ENCODE measurements at places on chromosomes 5 and 9.

- DNase-seq: no peak
Observed at GRCh38 chr5:2898661-2899060, 147.2 kb upstream of the IRX2 start.

DNA sequence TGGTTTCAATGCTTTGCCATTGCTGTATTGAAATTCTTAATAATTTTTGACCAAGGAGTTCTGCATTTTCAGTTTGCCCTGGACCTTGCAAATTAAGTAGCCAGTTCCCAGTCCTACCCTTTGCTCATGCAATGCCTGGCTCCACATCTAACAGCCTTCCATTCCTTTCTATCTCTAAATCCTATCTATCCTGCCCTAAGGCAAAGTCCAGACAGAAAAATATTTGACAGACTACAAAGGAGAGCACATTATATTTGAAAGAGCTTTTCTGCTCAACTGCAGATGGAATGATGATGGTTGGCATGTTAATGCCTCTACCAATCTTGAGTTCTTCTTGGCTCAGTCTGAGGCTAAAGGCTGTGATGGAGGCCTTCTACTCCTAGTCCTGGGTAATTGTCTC is 15.5 kb downstream of the SLC22A4 start:
- DNase-seq: no peak

DNA sequence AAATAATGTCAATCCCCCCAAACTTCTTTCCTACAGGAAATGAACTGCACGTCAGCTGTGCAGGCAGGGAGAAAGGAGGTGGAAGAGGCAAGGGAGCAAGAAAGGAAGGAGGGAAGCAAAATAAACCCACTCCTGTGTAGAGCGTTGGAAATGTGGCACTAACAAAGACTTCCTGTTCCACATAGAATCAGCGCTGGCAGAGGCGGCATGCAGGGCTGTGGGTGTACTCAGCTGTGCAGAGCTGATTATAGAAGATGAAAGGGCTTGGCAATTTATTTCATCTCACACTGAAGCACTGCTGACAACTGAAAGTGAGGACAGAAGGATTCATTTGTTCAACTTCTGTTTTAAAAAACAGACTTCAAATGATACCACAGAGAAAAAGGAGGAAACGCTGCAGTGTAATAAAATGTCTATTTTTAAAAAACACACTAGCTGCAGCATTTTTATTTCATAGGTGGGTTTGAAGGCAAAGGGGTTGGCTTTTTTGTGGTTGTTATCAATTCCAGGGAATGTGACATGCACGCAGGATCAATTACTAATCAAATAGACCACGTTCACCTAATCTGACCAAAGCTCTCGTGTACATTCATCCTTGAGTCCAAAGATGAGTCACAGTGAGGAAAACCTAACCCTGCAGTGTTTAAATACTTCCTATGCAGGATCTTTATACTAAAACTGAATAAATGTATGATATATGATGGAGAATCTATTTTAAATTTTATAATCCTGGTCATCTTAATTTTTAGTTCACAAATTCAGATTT is 583.5 kb downstream of the ZNF608 start:
- DNase-seq: no peak

GRCh38 chr9:19429595-19429994 is 20.8 kb downstream of the ACER2 start:
- DNase-seq: no peak

GRCh38 chr5:131263648-131264450 is at the start of gene CDC42SE2:
TSS of gene CDC42SE2 (plus strand) at chr5:131264053. CDS start at chr5:131359494, 95,441 bp downstream.
- peak; percentile 86 for DNase-seq

DNA sequence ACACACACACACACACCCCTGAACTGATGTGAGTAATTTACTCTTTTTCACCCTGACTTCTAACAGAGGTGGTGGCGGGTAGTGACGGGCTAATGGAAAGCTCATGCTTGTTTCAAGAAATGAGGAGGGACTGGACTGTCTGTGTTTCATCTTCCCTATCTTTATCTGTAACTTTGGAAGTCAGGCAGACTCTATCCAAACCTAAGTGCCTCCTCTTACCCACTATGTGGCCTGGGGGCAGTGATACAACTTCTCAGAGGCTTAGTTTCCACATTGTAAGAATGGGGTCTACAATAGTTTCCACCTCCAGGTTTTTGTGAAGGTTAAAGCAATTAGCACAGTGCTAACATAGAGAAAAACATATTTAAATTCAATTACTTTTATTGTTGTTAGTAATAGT is 5.9 kb upstream of the TRPM3 start:
- DNase-seq: no peak

GRCh38 chr9:1939926-1940368 is 75.2 kb upstream of the SMARCA2 start:
- DNase-seq: no peak

DNA sequence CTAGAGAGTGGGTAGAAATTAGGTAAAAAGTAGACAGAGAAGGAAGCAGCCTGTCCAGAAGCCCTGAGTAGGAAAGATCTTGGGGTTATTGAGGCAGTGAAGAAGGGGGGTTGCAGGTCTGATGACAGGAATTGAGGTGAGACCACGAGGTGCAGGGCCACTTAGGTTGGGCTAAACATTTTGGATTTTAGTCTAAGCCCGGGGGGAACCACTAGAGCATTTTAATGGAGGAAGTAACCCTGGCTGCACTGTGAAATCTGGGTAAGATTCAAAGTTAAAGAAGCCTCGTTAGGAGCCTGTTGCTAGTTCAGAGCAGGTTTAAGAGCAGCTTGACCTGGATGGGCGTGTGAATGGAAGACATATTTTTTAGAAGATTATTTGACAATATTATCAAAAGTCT is 38.3 kb downstream of the MAP3K1 start:
- DNase-seq: no peak

- DNase-seq: no peak
Observed at GRCh38 chr5:132471944-132472343, 18.6 kb downstream of the IRF1 start.

DNA sequence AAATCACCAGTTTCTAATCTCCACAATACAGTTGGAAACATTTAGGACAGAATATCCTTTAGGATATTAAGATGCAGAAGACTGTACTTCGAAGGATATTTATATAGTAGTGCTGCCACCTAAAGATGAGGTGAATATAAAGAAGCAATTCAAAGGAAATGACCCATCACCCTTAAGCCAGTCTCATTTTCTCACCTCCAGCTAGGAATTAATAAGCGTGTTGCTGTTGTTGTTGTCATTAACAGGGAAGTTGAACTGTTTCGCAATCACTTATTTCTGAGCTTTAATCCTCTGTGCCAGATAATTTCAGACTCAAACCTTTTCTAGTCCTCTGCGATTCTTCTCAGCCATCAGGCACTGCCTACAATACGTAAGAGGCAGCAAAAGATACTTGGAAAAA is 7.8 kb upstream of the PURA start:
- DNase-seq: no peak

- DNase-seq: no peak
Observed at GRCh38 chr5:64811050-64811640, 42.4 kb downstream of the CWC27 start.

GRCh38 chr5:40356248-40356647 is 323.5 kb upstream of the PTGER4 start:
- no peak for DNase-seq

- no peak for DNase-seq
Observed at GRCh38 chr5:151005950-151006576, 14.3 kb upstream of the GPX3 start.

- no peak for DNase-seq
Observed at GRCh38 chr5:9063615-9064245, 482.1 kb downstream of the SEMA5A start.

DNA sequence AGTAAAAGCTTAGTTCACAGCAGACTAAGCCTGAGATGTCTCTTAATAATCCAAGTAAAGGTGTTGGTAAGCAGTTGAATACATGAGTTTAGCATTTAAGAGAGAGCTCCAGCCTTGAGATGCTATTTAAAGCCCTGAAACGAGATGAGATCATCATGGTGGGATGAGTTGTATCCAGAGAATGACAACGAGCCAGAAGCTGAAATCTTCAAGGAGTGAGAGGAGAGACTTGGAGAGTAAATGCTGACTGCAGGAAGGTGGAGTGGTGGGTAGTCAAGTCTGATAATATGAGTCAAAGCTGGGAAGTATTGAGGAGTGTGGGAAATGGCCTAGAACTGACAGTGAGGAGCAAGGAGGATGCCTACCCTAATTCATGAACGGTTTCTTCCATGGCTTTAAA is 53.7 kb downstream of the PLAC8L1 start:
- DNase-seq: no peak

DNA sequence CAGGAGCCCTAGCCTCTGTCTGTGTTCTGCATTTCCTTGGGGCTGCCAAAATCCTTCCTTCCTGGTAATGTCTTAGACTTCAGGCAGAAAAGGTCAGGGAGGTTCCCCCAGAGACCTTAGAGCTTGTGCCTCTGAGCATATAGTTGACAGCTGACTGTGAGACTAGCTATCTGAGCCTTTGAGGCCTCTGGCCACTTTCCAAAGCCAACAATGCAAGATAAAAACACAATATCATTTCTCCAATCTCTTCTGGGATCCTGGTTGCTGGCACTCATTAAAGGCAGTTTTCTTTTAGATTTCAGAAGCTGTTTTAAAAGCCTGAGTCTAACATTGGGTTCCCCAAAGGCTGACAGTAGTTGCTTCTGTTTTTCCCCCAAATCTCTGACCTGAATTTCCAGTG is 13.2 kb upstream of the GLRA1 start:
- no peak for DNase-seq

DNA sequence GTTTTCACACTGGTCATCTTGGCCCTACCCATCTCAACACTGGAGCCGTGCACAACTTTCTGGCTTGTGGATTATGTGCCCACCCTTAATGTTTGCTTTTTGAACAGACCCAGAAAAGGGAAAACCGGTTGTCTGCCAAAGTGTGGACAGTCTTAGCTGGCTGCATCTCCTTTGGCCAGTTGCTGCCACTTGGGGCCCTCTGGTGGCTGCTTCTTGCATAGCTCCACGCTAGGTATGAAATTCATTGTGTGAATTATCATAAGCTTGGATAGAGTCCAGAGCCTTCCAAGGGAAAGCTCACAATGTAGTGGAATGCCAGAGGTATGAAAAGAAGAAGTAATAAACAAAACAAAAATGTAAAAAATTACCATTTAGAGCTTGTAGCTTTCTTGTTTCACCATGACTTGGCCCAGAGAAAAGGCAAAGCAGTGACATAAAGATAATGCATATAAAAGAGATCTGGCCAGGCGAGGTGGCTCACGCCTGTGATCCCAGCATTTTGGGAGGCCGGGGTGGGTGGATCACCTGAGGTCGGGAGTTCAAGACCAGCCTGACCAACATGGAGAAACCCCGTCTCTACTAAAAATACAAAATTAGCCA is 12.5 kb upstream of the SLC36A3 start:
- DNase-seq: peak; percentile 60

GRCh38 chr5:174832025-174832424 is 107.6 kb downstream of the MSX2 start:
- no peak for DNase-seq

DNA sequence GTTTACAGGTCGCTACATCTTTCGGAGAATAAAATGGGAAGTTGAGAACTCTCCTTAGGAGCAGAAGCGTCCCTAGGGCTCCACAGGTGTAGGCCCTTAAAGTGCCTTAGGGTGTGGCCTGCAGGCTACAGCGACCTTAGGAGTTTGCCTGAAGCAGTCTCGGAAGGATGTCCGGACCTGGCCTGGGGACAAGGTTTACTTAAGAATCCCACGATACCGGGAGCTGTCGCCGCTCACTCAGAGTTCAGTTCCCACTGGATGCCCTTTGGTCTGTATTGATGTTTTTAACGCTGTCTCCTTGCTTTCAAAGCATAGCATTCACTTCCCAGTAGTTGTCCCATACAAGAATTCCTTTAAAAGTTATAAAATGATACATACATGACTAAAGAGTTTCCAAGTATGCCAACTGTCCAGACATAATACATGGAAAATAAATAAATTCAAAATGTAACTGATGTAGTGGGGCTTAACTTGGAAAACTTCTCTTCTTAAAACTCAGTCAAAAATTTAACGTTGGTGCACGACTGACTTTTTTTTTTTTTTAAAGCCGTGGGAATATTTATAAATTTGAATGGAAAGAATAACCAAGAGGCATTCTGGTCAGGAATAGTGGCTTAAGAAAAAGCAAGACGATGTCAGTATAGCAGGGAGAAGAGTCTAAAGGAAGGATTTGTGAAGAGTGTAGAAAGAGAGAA is 848 bp downstream of the RAD50 start:
- DNase-seq: peak; percentile 11

- DNase-seq: no peak
Observed at GRCh38 chr9:129497005-129497812, 123.7 kb downstream of the C9orf50 start.

DNA sequence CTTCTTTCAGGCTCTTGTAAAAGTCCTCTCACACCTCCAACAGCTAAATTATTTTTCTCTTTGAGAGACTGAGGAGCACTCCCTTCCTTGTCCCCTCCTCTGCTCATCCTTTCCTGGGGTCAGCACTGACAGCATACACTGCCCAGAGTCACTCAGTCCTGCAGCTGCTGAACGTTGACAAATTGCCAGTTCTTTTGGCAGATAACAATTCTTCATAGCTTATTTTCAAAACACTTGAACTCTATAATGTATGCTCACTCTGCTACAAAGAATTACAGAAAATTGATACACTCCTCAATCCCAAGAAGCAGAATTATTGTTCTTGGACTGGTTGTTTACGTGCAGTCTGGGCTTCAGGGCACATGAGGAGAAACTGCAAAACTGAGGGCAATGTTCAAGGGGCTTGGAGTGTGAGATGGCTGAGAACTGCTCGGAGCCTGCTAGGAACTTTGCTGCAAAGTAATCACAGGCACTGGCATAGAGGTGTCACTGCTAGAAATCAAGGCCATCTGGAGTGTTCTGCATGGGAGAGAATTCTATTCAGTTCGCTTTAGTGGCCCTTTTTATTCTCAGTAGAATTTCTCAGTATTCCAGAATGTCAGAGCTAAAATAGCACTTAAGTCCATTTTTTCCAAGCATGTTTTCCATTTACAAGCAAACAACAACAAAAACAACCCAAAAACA is 96.4 kb upstream of the SPOCK1 start:
- no peak for DNase-seq

DNA sequence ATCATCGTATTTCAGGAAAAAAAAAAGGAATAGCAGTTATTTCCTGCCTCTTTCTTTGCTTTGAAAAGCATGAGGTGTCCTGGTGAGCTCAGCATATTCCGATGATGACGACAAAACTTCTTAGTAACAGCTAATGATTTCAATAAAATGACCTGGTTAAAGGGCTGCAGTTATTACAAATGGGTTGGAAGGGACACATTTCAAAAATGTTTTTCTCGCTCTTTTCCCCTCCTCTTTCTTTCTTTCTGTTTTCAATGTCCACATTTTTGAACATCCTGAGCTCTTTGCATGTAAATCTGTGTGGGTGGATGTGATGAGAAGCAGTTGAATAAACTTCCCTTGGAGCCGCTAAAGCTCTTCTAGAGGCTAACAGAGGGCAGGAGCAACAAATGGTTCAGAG is 186.8 kb upstream of the SLC27A6 start:
- DNase-seq: no peak

DNA sequence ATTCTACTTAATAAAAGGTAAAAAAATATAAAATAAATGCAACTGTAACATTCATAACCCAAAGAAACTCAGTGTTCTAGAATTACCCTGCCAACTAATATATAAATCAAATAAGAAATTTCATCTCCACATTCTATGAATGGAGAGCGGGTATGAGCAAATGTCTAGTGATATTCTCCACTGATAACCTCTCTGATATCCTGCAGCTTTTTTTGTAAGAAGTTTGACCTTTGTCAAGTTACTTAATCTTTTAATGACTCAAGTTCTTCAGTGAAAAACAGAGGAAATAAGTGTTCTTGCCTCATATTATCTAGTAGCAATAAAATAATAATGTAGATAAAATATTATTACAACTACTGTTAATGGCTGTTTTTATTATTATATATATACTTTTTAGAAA is 1275.6 kb upstream of the CDH9 start:
- DNase-seq: no peak

- no peak for DNase-seq
Observed at GRCh38 chr5:109739741-109740728, 50.3 kb downstream of the MAN2A1 start.

All from CD4-positive, alpha-beta T cell (primary cell).